ENCODE measurements at places on chromosomes 3 and 15.

- DNase-seq: no peak
Measured at GRCh38 chr3:74124782-74125181, 489.7 kb downstream of the CNTN3 start.

- no peak for DNase-seq
Measured at GRCh38 chr3:7172996-7173395, 312.1 kb downstream of the GRM7 start.

DNA sequence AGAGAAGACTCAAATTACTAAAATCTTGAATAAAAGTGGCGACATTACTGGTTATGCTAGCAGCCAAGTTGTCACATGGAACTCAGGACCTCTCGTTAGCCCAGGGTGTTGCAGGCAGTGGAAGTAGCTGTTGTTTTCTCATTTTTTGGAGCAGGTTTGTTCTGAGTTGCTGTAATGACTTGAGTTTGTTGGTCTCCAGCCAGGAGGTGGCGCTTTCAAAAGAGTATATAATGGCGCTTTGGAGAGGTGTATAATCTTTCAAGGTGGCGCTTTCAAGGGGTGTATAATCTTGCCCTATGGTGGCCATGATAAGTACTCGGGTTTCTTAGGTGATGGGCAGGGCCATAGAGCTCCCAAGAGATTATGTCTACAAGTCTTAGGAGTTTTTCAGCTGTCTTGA is 632.7 kb downstream of the NTRK3 start:
- DNase-seq: no peak

GRCh38 chr3:30752970-30753369 is 141.5 kb downstream of the GADL1 start:
- DNase-seq: no peak

DNA sequence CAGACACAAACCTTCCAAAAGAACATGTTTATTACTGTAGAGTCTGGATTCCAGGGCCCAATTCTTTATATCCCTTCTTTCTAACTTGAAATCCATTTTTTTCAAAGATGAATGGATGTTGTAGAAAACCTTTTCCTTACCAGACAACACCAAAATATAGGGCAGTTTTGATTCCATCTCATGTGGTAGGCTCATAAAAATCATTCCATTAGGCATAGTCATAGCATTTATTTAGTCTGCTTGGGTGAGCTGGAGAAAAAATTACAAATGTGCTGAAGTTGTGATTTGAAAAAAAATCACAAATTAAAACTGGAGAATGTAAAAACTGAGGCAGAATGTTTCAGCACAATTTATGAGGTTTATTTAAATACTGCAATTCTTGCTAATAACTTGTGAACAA is 199.3 kb upstream of the TBC1D5 start:
- no peak for DNase-seq
